Right lobe of liver (tissue), 6 donors: ENCODE measurements at places on chromosomes 4 and X.

DNA sequence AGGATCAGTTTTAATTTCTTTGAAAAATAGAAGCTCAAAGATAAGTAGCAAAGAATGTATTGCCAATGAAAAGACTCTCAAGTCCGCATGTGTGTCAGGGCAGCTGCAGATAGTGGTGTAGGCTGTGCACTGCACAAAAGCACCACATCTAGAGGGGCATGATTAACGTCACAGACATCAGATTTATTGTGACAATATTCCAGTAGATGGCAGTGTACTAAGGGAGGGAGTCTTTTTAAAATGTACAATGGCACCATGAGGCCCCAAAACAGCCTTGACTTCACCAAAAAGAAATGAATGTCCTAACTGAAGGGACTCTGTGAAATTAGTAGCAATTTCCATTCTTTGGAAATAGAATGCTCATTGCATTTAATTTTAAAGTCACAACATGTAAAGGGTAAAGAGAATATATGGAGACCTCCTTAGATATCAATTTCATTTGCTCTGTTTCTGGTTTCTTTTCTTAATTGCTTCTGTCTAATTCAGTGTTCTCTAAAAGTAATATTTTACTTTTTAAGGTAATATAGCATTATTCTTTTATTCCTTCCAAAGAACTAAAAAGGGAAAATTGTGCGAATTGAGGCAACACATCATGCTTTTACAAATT lies 98.4 kb downstream of the ZNF827 start:
- DNase-seq = no peak

GRCh38 chr4:8744083-8744805 lies 127.4 kb downstream of the HMX1 start:
- peak; percentile 6 for DNase-seq

DNA sequence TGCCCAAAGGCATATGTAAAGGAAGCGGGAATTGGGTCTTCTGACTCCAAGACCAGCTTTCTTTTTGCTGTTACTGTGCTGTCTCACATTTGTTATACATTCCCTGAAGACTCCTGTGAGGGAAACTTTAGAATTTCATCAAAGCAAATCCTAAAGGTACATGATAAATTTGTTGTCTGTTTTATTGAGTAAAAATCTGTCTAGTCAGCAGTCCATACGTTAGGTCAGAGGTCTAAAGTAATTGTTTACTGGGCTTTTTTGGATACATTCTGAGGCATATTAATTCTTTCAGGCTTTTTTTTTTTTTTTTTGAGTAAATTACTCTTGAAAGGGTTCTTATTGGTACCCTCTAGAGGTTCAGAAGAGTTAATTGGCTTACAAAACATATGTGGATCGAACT lies 347.2 kb downstream of the RPA4 start:
- DNase-seq = no peak

DNA sequence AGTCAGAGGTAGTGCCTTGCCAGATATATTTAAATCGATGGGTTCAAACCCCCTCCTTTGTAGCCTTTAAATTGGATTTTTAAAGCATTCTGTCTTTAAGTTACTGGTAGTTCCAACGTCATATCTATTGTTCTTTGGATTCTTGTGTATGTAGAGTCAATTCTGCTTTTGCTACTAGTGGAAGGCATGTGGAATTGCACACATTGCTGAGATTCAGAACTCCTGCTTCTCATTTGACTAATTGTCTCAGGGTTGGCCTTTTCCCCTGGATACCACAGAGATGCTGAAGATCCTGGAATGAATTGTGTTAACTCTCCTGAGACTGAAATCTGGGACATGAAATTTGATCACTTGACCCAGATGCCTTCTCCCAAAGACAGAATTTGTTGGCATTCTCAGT lies 328.3 kb upstream of the RPS6KA3 start:
- no peak for DNase-seq

GRCh38 chrX:68647156-68647957 lies at the start of gene STARD8:
Gene STARD8 (plus strand): TSS chrX:68647666. CDS start chrX:68647883, 217 bp downstream.
- DNase-seq = peak; percentile 50

DNA sequence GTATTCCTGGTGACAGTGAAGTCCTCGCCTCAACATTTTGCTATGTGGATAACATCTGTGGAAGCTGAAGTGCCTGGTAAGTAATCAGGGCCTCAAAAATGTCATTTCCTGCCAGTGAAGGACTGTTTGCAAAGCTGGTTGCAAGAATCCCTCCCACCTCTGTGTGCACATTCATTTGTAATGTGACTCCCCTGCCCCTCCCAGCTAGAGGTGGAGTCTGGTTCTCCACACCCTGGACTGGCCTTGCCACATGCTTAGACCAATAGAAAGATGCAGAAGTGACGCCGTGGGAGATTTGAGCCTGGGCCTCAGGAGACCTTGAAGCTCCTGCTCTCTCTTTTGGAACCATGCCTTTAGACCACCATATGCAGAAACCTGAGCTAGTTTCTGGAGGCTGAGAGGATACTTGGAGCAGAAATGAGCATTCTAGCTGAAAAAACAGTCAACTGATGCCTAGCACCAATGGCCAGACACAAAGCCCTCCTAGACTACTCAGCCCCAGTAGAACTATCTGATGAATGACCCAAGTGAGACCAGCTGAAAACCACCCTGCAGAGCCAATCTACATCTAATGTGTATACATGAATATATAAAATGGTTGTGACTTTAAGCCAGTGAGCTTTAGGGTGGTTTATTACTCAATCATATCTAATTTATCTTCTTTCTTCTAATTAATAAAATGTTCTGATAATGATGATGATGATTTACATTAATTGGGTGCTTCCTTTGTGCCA lies 47.8 kb upstream of the CRMP1 start:
- no peak for DNase-seq

- DNase-seq = no peak
These were observed 60.9 kb downstream of the ANAPC4 start for GRCh38 chr4:25437926-25438325.

DNA sequence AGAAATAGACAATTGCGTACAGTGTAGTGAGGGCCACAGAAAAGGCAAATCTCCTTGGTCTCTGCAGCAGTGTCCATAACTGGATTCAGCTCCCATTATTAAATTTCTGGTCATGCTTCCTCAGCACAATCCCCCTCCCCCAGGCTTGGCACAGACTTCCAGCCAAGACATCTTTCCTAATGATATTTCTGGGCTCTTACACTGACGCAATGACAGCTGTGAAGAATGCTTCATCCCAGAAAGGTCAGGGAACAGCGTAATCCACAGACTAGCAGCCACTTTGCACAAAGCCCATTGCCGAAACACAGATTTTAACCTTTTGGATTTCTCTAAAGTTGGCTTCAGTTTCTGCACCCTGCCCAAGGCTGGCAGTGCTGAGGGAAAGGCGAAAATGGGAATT lies 597.6 kb upstream of the CPEB2 start:
- DNase-seq = no peak
